ENCODE measurements at places on chromosomes 7 and 10. TPM values are rescaled to one million over a fixed set of nuclear protein-coding genes. Genes with fewer than 3 reads are reported as not detected.

GRCh38 chr7:121605317-121605680 lies 209.2 kb upstream of the FAM3C start:
- no peaks in the 10 kb centered on the region for H3K36me3 ChIP-seq
- peaks cover 4% of the 10 kb centered on the region for H3K4me1 ChIP-seq
- no peak overlapping the region for H3K4me3 ChIP-seq
- H3K27ac ChIP-seq = peak overlapping the region; percentile 18
- no peaks in the 10 kb centered on the region for H3K27me3 ChIP-seq

DNA sequence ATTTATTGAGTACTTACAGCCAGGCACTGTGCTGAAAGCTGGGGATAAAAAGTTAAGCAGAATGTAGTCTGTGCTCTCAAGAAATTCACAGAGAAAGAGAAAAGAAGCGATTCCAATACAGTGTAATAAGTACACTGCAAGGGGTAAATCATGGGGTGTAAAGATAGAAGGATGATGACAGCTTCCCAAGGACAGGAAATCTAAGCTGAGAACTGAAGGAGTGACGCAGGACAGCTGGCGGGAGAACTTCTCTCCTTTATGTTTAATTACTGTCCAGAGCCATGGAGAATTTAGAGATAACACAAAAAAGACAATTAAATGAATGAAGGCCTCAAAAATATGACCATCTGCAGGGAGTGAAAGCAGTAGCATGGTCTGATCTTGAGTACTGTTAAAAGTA lies 34.8 kb downstream of the C7orf33 start:
- no peaks in the 10 kb centered on the region for H3K27me3 ChIP-seq
- no peak overlapping the region for H3K27ac ChIP-seq
- no peaks in the 10 kb centered on the region for H3K4me1 ChIP-seq

GRCh38 chr10:48439581-48440041 lies 133.1 kb downstream of the MAPK8 start:
- no peaks in the 10 kb centered on the region for H3K36me3 ChIP-seq
- H3K27me3 ChIP-seq = no peaks in the 10 kb centered on the region
- H3K4me1 ChIP-seq = no peaks in the 10 kb centered on the region
- H3K27ac ChIP-seq = no peak overlapping the region

- no peaks in the 10 kb centered on the region for H3K4me1 ChIP-seq
- no peaks in the 10 kb centered on the region for H3K36me3 ChIP-seq
- H3K27ac ChIP-seq = no peak overlapping the region
- DNase-seq = no peak
- H3K4me3 ChIP-seq = no peak overlapping the region
These were observed 817.7 kb upstream of the IGFBP3 start for GRCh38 chr7:46738796-46739195.

The RPEL1 gene
- total RNA-seq = not detected

Data from uterus (tissue), 4 donors.